ENCODE measurements at places on chromosomes 5 and 9.

DNA sequence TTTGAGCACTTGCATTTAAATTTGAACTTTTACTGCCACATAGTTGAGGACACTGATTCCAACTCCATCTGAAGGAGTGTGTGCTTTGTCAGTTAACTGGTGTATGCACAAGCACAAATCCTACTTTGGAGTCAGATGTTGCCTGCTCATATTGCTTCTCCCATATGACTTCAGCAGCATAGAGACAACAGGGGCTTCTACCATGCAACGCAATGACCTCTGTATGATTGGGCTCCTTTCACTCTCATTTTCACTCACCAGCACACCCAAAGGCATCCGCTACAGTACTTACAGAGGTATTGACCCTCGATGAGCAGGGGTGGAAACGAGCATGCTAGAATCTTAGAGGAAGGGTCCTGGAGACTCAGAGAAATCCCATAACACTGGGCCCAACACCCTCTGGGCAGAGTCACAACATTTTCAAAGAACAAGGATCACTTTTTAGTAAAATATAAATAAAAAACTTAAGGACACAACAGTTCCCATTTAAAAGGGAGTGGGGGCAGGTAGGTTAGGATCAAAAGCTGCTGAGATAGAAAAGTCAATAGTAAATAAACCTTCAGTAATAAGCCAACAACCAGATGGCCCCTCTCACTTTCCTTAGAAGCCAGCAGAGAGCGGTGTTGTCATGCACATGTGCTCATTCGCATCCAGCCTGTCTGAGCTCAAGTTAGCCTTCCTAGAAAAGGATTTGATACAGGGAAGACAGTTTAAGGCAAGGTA is 203.8 kb downstream of the SNCAIP start:
- DNase-seq = peak; percentile 21

DNA sequence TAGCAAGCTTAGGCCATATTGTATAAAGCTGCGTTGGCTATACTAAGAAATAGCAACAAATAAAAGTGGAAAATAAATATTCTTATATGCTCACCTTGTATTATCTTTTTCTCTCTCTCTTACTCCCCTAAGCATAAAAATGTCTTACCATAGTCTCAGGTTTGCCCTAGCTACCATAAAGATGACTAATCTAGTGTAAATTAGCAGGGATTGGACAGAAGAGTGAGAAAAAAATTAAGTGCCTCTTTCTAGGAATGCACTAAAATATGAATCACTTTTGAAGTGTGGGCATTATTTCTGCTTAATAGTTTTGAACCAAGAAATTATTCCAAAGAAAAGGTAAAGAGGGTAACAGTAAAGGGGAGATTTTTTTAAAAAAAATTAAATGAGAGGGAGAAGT is 201.3 kb downstream of the HINT1 start:
- no peak for DNase-seq

GRCh38 chr9:133477461-133477860 is 1.4 kb downstream of the SLC2A6 start:
- DNase-seq = no peak

GRCh38 chr5:148186248-148187003 is 16.4 kb upstream of the SPINK6 start:
- DNase-seq = peak; percentile 93

GRCh38 chr9:75552941-75553340 is 337.5 kb upstream of the PCSK5 start:
- DNase-seq = no peak

- no peak for DNase-seq
Observed at GRCh38 chr5:166784545-166785078, 1506.8 kb upstream of the WWC1 start.

- no peak for DNase-seq
Observed at GRCh38 chr9:87830446-87830845, 52.2 kb upstream of the SPATA31E1 start.

- peak; percentile 9 for DNase-seq
Observed at GRCh38 chr5:176658817-176659511, 11.7 kb downstream of the TSPAN17 start.

DNA sequence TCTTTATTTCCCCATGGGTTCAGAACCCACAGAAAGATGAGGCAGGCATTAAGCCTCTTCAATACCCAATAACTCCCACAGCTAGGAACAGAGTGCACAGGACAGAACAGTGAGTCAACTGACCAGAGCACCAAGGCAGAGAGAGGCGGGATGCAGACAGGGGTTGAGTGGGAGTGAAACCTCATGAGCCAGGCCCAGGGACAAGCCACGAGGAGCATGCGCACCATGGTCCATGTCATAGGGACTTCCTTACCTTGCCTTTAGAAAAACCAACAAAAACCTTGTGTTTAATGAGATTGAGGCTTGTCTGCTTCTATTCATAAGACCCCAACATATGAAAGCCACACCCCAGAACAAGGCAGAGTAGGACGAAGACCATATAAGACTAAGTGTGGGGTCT is 330.6 kb downstream of the DEPDC1B start:
- no peak for DNase-seq

GRCh38 chr9:109409773-109410397 is 88.2 kb downstream of the PTPN3 start:
- no peak for DNase-seq

GRCh38 chr5:570886-571285 is 41.3 kb upstream of the CEP72 start:
- DNase-seq = no peak

DNA sequence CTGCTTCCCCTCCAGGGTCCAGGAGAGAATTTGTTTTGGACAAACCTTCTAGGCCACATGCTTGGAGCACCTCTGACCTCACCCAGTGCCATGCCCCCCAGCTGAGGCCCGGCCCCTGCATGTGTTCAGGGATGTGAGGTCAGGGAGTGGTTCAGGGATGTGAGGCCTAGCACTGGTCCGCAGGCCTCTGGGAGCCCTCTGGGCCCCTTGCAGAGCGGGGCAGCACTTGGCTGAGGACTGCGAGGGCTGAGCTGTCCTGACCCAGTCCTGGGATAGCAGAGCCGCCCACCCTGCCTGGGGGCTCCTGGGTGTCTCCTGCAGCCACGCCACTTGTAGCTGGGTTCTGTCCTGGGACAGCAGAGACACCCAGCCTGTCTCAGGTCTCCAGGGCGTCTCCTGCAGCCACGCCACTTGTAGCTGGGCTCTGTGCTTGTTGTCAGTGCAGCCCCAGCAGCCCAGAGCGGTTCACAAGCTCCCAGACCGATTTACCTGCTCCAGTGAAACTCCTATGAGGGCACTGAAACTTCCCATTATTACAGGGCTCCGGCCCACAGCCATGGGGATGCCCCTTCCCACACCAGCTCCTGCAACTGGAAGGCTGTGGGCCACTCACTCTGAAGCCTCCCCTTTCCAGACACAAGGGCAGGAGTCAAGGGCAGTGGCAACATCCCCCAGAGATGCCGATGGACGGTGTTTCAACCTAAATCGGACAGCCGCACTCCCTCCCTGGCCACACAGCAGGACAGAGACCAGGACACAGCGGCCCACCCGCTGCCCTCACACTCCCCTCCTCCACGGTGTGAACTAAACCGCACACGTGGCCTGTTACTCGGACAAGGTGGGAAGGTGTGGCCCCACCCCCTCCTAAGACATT is 5.4 kb upstream of the CEP72 start:
- DNase-seq = no peak

GRCh38 chr9:3468421-3469205 is 57.2 kb downstream of the RFX3 start:
- DNase-seq = no peak

DNA sequence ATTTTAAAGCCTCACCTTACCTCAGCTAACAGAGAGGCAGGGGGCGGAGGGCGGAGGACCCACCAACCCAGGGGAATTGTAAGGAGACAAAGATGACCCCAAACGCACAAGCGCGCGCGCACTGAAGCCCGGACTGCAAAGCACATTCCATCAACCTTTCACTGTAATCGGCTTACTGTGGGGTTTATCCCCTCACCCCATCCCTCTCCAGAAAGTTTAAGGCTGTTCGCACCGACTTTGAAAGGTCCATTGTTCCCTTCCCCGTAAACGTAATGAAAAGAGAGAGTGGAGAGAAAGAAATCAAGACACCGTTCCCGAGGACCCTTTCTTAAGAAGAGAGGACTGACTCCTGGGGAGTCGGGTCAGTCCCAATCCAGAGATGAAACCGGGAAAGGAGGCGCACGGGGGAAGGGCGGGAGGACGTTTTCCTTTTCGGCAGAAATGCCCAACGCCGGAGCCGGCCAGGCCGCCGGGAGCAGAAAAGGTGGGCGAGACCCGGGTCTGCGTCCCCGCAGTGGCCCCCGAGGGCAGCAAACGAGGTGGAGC is 464 bp downstream of the CEMIP2 start:
- no peak for DNase-seq

- no peak for DNase-seq
Observed at GRCh38 chr9:94847486-94847885, 121.0 kb downstream of the AOPEP start.

- peak; percentile 25 for DNase-seq
Observed at GRCh38 chr9:109401169-109401989, 80.5 kb upstream of the EPB41L4B start.

DNA sequence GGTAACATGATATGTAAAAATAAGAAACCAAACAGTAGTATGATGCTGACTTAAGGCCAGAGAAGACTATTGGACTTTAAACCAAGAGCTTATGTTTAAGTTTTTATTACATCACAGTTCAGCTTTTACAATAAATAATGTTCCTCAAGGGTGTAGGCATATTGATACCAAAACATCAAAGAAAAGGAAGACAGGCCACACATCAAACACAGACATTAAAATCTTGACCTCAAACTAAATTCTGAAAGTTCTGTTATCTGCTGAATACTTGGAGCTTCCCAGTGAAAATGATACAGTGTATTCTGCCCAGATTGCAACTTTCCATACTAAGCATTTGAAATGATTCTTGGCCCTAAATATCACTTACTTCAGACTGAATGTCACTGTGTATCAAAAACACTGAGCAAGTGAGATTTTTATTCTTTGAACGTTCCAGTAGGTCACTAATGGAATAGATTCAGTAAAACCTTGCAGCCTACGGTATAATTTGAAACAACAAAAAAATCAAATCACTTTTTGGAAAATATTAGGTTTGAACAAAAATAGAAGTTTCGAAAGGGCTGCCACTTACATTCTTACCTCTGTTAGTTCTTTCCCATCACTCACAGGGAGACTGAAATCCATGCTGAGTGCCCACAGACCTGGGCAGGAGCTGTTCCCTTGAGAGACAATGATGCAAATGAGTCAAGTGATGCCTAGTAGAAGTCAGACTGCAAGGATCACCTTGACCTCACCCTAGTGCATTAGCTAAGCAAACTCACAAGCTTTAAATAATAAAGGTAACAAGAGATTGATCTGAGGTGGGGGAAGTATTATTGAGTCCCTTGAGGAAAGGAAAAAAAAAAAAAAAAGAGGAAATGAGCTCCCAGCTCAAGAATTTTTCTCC is 2.5 kb downstream of the LPAR1 start:
- no peak for DNase-seq

DNA sequence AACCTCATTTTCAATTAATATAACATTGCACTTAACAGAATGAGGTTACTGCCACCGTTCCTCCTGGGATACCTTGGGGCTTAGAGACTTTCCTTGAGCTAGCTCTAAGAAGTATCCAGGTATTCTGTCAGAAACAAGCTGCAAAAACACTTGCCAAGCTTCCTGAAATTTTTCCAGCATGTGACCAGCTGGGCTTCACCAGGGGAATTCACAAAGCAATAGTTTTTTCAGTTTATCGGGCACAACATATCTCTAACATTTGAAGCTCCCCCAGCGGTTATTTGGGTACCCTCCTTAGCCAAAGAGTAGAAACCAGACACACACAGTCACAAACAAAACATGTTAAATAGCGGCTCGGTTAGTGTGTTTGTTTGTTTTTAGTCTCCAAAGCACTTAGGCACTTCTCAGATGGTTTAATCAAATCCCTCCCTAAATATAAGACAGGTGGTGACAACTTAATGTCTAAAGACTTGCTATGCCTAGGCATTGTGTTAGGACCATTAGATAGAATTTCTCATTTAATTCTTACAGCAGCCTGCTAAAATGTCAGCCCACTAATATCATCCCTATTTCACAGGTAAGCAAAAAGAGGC is 278.2 kb downstream of the GLIS3 start:
- no peak for DNase-seq

- DNase-seq = no peak
Observed at GRCh38 chr5:40224421-40224820, 455.3 kb upstream of the PTGER4 start.

DNA sequence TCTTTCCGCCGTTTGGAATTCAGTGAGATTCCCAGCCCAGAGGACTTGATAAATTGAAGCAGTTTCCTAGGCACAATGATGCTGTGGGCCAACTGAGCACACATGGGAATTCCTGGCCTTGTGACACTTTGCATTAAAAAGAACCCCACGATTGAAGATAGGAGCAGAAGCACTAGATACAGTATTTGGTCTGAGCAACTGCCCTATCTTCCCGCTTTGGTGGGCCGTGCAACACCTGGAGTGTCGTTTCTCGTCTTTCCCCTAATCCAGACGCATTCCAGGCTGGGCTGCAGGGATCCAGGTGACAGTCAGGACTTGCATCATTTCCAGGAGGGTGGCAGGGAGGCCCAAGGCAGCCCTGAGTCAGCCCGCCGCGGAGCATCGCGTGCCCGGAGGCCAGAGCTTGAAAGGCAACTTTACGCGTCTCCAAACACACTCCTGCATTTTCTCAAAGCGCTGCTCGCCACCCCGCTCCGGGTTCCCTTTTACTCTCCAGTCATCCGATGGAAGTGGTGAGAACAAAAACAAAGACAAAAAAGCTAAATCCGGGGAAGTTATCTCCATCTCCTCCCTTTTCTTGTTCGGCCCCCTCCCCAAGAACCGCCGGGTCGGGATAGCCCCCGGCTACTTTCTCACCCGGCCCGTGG is 753 bp upstream of the STC2 start:
- no peak for DNase-seq
